ENCODE measurements at places on chromosomes 1 and 21. TPM values are rescaled to one million over a fixed set of nuclear protein-coding genes. Genes with fewer than 3 reads are reported as not detected.

DNA sequence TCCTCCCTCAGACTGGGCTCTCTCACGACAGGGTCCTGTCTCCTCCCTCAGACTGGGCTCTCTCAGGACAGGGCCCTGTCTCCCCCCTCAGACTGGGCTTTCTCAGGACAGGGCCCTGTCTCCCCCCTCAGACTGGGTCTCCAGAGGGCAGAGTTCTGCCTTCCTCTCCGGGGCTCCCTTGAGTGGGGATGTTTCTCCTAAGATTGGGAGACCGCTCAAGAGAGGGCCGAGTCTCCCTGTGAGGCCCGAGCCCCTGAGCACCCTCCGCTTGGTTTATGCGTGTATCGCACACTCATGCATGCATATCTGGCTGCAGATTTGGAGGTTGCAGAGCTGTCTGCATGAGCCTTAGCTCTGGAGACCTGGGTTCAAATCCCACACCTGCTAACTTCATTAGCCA lies 39.3 kb upstream of the CSF3R start:
- no peak for ATAC-seq

CCDC17 gene
- 0.98 TPM for total RNA-seq

SLC9C2 gene
- not detected for total RNA-seq

LRRC39 gene
- total RNA-seq: 3.3 TPM

DNA sequence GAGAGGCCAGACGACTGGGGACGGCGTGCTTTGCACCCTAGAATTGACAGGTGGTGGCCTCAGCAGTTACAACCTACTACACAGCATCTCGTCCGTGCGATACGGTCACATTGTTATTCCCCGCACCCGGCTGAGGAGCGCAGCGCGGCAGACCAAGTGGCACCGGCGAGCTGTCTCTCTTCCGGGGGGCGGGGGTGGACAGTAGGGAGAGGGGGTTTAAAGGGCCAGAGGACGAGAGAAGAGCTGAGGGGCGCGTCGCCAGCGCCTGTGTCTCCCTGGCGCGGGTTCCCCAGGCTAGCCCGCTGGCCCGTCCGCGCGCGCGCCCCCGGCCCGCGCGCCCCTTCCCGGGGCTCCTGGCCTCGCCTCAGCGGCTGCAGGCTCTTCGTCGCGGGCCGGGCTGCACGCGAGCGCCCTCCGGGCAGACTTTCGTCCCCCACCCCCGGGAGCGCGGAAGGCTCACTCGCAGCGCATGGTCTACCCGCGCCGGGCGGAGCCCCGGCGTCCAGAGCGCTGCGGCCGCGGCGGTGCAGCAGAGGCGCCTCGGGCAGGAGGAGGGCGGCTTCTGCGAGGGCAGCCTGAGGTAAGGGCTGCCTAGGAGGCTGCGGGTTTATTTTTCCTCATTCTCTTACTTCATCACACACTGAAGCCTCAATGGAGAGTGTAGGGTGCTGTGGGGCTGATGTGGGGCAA lies at the start of gene PDE4B:
PDE4B (plus strand) TSS at position 227 of the 690 bp plus-strand sequence.
- peak; percentile 74 for ATAC-seq
